ENCODE measurements at places on chromosomes 7 and 10. TPM values are rescaled to one million over a fixed set of nuclear protein-coding genes. Genes with fewer than 3 reads are reported as not detected.

DNA sequence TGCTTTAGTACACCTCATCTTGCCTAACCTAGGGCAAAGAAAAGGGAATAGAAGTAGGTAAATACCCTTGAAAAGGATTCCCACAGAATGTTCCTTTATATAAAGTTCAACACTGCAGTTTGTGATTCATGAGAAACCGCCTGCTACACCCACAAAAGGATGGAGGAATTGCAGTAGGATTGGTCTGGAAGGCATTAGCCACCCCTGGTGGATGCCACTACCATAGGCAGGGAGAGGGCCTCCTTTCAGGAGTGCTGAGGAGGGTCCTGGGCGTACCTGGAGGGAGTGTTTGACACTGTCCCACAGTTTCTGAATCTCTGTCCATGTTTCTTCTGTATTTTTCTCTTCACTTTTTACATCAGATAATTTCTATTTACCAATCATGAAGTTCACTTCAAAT lies 221.8 kb upstream of the TMEM72 start:
- DNase-seq, result no peak

GRCh38 chr10:124545351-124546054 lies 83.9 kb downstream of the LHPP start:
- no peak for DNase-seq

ATXN7L1 gene
- polyA plus RNA-seq, result 6.9 TPM

DNA sequence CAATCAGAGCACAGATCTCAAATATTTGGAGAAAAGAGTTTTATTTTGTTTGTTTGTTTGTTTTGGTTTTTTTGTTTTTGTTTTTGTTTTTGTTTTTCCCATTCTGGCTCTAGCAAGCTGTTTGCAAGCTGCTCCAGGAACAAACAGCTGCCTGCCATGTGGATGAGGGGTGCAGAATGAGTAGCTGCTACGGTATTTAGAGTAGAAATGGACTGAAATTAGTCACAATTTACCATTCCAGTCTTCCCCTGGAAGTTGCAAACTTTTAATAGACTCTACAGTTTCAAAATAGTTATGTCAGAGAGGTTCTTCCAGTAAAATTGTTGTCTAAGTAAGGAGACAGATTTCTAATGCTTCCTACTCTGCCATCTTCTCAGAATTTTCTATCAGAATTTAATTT lies 27.1 kb upstream of the TAS2R16 start:
- DNase-seq, result no peak

PNLIPRP2 gene
- 0.25 TPM for polyA plus RNA-seq

CYP26C1 gene
- not detected for polyA plus RNA-seq

DNA sequence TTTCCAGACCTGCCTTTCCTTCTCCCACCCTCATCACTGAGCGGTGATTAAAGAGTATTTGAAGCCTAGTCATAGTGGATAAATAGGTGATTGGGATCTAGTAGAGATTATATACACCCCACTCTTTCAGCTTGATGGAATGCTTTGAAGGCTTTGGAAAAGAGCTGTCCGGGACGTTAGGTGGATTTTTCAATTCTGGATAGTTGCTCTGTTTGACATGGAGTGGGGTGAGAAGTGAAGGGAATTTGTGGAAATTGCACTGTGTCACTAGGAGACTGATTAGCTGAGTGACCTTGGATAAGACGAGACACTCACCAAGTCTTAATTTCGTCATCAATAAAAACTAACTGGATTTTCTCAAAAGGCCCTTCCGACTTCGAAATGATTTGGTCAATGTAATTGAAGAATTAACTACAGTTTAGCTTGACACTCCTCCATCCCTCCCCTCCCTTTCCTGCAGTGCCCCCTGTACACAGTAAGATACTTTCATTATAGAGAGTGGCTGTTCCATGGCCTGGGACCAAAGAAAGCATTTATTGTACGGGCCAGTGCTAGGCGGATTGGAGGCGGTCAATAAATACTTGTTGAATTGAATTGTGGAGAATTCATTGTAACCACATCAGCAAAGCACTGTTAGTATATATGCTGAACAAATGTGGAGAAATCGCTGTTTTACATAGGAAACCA lies 962 bp downstream of the ZKSCAN1 start:
- no peak for DNase-seq

WNT8B gene
- 0.10 TPM for polyA plus RNA-seq

MMS19 gene
- polyA plus RNA-seq, result 63.0 TPM

GRCh38 chr7:29989257-29989995 lies at the start of gene SCRN1:
Gene SCRN1, minus strand, starts transcription at chr7:29989801. Its CDS starts 20,734 bp downstream, at chr7:29969067.
- no peak for DNase-seq

DNA sequence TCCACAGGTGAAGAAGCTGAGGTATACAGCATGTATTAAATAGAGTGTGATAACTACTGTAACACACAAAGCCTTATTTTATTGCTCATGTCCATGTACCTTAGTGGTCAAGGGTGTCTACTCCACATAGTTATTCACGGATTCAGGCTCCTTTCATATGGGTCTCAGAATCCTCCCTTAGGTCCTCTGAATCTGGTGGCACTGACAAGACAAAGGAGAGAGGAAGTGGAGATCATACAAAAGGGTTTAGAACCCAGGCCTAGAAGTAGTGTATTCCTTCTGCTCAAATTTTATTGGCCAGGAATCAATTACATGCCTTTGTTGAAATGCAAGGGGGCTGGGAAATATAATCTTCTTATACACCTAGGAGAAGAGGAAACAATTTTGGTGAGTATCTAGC lies 164.6 kb downstream of the PTEN start:
- DNase-seq, result no peak

GRCh38 chr10:33621101-33621500 lies 286.6 kb upstream of the NRP1 start:
- DNase-seq, result no peak

Data from forelimb muscle (tissue), 1 donor.